Activated CD4-positive, alpha-beta T cell treated with anti-CD3 and anti-CD28 coated beads, Interleukin-2, amount 50 U/mL, for 4 hours (primary cell): ENCODE measurements at places on chromosomes 2 and 18.

DNA sequence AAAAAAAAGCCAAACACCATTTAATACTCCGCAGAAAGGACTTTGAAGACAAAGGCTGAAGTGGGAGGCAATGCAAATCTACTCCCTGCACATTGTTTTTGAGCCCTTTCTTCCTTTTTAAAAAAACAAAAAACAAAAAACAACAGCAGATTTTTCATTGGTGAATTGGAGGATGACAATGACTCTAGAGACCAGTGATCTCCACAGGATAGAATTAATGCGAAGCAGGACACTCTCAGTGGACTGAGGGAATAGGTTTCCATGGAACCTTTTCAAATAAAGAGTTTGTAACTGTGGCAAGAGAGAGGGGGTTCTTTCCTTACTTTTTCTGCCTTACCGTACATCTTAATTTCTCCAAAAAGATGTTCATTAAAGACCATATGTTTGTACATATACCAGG, 371.0 kb downstream of the MEIS1 start:
- DNase-seq: no peak

DNA sequence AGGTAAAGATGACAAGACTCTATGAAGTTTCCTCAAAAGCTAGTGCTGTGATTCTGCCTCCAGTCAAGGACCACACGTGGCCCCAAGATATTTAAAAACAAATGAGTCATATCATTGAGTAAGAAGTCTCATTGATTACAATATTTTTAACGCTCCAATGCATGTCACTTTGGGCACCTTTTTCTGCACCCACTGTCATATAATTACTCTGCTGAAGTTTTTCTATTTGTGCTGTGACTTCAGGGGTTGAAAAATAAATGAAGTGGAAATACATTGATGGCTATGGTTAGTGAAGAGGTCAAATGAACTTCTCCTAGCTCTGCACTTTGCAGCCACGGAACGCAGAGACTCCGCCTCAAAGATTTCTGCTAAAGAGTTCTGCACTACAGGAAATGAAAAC, 344.3 kb upstream of the KYNU start:
- no peak for DNase-seq

GRCh38 chr2:43106559-43107527, 119.6 kb downstream of the ZFP36L2 start:
- DNase-seq: no peak

DNA sequence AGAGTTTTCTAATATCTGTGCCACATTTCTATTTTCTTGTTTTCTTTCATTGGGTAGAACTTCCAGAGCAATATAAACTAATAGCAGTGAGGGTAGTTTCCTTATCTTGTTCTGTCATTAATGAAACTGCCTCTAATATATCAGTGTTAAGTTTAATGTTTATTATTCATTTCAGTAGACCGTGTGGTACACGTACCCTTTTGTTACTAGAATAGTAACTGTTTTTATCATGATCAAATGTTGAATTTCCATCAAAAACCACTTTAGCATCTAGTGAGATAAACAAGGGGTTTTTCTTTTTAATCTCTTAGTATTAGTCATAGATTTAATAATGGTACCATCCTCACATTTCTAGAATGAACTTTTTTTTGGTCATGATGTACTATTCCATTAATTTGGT, 16.0 kb downstream of the DGUOK start:
- no peak for DNase-seq

- no peak for DNase-seq
Measured at GRCh38 chr2:206477296-206477695, 34.0 kb downstream of the ADAM23 start.

DNA sequence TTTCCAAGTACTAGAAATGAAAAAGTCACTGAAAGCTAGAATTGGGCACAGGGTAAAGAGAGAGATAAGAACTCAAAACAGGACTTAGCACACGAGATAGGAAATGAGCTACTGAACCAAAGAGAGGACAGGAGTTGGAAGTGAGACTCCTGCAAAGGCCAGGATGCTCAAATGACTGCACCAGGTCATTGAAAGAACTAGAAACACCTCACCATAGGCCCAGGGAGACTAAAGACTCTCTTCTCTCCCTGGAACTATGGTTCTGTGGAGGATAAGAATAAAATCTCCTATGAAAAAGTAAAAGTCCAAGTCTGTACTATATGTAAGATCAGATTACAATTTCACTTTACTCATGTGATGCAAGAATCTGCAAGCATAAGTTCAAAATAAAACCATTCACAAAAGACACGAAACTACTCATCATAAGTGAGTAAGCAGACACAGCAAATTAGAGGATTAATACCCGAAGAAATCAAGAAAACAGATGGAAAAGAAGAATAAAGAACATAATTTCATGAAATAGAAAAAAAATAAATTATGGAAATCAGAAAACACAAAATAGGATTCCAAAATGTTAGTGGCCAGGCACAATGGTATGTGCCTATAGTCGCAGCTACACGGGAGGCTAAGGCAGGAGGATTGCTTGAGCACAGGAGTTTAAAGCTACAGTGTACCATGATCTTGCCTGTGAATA, 6.5 kb downstream of the NBAS start:
- DNase-seq: no peak

- no peak for DNase-seq
Measured at GRCh38 chr2:118850901-118851415, 3.5 kb upstream of the EN1 start.
